ENCODE measurements at places on chromosomes 6 and 20. TPM values are rescaled to one million over a fixed set of nuclear protein-coding genes. Genes with fewer than 3 reads are reported as not detected.

Gene HEBP2
- total RNA-seq, result 38.7 TPM

DNA sequence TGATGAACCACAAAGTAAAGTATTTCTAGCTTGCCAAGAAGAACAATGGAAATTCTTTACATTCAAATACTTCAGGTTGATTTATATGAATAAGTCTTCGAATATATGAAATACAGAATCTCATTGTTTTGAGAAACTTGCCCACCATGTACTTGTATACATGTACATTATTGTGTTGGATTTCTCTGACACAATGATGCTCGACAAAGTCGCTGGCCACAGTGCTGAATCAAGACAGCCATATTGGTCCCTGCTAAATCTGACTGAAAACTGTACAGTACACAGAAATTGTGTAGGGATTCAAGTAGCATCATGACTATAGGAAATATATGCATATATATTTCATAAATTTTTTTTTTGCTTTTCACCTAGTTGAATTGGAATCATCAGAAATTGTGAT, 13.1 kb upstream of the LIN28B start:
- peak; percentile 52 for DNase-seq

DNA sequence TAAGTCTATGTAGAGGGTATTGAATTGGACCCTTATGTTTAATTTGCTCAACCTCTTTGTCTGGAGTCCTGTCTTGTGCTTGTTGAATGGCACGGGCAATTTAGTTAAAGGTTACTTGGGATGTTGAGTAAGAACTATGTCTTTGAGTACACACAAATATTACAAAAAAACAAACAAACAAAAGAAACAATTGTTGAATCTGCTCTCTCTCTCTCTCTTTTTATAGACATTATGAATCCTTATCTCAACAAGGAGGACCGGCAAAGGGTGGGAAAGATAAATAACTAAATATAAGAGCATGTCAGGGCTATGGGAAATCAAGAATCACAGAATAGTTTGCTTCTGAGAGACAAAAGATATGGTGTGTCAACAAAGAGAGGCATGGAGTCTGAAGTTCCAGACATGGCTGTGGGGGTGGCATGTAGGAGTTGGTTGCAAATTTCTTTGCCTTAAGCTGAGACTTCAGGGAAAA, 608.6 kb downstream of the UTRN start:
- DNase-seq, result no peak

DNA sequence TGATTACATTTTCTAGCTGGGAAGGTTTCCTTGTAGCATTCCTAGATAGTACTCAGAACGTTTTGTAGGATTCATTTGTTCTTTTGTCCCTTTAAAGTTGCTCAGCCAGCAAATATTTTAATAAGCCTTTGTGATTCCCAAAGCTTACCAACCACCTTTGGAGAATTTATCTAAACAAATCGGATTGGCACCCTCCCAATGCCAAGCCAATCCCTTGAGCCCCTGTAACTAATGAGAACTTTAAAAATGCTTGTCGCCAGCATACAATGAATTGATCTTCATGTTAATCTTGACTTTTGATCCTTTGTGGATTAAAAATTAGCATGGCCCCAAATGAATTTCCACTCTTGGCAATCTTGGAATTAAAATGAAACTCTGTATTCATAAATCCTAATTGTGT, 559.5 kb downstream of the UTRN start:
- no peak for DNase-seq

Data from myocyte (in vitro differentiated cells).